D341Med (cell line): ENCODE measurements at places on chromosomes 3 and 15.

DNA sequence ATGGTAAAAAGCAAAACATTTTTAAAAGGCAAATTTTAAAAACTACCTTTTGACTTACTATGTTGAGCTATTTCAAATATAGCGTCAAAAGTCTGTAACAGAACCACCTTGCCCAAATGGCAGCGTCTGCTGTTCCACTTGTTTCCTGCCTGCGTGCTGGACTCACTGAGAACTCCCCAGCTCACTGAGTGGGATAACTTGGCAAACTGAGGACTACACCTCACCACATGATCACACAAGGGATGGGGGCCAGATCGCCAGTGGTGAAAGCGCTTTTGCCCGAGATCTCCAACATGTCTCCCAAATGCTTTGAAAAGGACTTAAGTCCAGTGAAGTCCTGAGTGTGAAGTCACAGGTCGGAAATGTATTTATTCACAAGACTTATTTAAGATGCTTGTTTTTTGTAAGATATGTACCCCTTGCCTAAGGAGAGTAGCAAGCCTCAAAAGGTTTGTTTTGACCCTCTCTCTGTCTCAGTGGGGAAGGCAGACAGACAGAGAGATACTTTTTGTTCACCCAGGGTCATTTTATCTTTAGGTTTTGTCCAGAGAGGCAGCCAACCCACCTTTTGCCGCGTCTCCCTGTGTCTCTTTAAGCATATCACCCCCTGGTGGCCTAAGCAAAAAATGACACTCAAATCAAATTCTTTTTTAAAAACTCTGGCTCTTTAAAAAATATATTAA is 192.6 kb downstream of the PDZRN3 start:
- DNase-seq, result peak; percentile 63

DNA sequence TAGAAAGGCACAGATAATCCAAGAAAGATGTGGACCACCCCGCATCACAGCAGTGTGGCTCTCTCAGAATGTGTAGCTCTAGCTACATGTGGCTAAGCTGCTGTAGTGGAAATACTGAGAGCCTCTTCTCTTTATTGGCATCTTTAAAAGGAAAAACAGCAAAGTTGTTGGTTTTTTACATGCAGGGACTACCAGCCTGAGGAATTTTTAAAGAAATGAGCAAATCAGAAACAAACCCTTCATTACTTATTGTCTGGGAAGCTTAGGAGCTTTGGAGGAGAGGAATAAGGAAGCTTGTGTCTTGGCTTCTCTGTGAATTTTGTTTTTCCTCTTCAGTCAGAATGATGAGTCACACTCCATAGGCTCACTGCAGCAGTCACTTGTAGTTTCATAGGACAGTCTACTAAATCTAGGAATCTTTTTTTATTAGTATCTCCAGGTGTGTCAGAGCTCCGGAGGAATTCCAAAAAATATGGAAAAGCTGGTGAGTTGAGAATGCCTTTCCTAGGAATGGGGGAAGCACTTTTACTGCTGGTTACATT is 27.5 kb downstream of the POLG start:
- no peak for DNase-seq

DNA sequence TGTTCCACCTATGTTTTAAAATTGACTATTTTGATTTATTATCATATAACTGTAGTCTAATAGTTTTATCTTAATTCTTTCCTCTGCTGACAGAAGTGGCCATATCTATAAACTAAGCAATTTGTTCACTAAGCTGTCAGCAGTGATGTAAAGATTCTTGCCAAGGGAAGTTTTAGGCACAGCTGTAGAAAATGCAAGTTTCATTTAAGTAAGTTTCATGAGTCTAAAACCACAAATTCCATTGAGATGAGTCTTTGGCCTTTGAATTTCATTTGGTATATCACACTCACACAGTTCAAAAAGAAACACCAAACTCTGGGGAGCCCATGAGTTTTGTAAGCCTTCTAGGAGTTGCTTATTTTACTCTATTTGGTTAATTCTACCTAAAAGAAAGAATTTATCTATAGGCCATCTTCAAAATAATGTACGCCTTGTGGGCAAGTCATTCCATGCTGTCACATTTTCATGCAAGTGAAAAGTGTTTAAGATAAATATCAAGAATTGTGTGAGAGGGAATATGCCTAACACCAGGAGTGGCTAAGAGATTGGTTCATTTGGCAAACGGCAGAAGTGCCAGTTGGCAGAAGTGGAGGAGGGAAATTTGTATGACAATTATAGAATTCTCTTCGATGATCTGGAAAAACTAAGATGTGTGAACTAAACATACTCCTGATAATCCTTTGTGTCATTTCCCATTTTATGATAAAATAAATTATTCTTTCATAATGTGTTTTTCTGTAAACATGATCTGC is 292.9 kb downstream of the ZIC4 start:
- DNase-seq, result no peak

GRCh38 chr3:180295811-180296210 is 259.1 kb upstream of the PEX5L start:
- no peak for DNase-seq

DNA sequence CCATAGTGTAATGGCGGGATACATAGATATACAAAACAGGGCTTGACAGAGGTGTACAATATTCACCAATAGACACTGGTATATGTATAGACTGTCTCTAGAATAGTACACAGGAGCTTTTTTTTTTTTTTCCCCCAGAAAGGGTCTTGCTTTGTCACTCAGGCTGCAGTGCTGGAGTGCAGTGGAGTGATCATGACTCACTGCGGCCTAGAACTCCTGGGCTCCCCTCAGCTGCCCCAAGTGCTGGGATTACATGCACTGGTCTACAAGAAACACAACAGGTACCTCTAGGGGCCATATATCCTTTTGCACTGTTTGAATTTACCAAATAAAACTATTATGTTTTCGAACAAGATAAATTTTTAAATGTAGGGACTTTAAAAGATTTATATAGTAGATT is 12.3 kb downstream of the RHOA start:
- DNase-seq, result no peak

DNA sequence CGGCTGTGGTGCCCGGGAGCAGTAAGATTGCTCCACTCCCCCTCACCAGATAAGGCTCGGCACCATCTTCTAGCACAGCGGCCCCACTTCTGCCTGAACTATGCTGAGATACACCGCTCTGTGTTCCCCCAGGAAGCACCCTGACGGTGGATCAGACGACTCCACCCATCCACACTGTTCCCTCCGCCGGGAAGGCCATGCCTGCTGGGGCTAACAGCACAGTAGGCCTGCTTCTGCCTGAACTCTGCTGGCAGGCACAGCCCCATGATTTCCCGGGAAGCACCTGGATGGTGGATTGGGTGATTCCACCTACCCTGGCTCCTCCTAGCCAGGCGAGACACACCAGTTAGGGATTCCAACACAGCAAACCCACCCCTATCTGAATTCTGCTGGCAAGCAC is 36.3 kb upstream of the PPM1L start:
- no peak for DNase-seq

DNA sequence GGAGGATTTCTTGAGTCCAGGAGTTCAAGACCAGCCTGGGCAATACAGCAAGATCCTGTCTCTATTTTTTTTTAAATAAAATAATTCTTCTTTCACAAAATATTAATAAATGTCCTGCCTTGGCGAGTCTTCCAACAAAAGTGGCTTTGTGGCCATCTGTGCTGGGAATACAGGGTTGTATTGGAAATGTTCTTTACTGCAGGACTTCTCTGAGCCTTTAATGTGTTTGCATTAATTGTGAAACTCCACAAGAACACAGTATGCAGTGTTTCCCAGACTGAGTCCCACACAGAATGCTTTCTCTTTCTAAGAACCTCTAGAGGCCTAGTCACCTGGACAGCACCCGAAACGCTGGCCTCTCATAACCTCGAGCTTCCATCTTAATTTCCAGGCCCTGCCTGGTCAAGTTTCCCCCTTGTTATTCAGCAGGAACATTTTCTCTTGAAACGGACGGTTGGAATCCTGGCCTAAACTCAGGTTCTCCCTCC is 85.4 kb upstream of the ARRDC4 start:
- DNase-seq, result no peak

- no peak for DNase-seq
Measured at GRCh38 chr15:92043283-92043682, 189.8 kb downstream of the SLCO3A1 start.

- peak; percentile 49 for DNase-seq
Measured at GRCh38 chr3:50502225-50502583, 1.2 kb downstream of the CACNA2D2 start.

DNA sequence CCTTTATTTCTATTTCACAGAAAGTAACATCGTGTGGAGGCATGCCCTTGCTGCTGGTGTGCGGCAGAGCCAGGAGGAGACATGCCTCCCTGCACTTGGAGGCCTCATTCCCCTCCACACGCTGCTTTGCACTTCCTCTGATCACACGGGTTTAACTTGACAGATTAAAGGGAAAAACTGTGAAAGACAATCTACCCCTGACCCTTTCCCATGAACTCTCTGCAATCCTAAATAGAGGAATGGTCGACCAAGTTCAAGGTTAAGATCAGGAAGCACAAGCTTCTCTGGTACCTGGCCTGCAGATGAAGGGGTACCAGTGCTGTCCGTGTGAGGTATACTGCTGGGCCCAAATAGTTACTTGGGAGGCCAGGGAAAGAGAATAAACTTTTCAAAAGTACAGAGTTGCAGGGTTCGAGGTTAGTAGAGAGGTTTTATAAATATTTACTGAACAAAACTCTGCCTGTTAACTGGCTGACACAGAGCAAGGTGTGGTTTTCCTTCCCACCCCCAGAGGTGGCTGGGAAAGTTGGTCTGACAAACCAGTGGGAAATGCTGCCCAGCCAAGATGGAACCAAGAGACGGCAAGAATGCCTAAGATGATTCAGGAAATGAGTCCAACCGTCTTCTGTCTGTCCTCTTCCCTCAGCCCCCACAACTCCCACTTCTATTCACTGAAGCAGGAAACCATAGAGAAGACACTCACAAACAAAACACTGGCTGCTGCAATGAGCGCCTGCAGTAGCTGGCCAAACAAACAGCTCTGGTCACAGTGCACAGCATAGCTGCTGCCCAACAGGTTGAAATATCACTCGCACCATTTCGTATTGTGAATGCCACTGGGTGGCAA is 79.6 kb downstream of the IGF2BP2 start:
- DNase-seq, result no peak

DNA sequence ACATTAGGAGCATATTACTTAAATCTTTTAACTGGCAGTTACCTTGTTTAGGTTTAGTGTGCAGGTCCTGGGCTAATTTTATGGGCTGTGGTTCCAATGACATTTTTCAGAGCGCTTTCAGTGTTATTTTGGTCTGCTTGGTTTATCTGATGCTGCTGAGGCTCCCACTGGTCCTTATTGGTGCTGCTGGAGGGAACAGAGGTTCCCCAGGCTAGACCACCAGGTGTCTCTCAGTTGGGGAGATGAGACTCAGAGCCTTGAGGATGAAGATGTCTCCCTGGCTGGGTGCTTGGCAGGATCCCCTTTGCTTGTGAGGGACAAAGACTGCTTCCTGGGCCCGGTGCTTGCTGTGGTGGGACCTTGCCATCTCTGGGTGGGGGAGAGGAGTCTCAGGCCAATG is 28.3 kb upstream of the TASOR start:
- DNase-seq, result no peak

DNA sequence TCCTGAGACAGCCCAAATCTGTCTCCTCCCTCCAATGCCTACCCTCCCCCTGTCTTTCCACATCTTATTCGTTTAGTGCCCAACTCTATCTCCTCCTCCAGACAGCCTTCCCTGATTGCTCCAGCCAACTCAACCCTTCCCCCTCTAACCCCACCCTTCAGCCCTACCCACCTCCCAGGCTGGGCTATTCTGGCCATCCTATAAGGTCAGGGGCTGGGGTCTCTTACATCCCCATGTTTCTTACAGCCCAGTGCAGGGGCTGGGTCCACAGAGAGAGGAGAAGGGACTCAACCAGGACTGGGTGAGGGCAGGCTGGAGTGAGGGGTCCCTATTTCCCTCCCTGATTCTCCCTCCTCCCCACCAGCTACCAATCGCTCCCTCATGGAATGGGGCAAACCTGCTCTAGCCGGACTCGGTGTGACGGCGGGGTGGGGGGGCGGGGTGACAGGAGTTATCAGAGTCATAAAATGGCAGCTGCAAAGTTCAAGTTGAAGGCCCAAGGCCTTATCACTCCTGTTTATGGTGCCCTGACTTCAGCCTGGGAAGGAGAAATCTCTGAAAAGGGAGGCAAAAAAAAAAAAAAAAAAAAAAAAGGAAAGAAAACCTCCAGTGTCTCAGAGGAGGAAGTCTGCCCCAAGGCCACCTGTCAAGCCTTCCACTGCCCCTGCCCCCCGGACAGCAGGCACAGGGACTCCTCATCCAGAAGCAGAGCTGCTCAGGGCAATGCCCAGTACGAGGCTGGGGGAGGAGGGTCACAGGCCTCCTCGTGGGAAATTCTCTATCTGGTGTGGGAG is 2.1 kb downstream of the VIPR1 start:
- DNase-seq, result no peak
